NCI-H187 (cell line): ENCODE measurements at places on chromosomes 5 and 9.

- DNase-seq = no peak
These were observed 49.7 kb downstream of the SNX24 start for GRCh38 chr5:122895141-122895540.

DNA sequence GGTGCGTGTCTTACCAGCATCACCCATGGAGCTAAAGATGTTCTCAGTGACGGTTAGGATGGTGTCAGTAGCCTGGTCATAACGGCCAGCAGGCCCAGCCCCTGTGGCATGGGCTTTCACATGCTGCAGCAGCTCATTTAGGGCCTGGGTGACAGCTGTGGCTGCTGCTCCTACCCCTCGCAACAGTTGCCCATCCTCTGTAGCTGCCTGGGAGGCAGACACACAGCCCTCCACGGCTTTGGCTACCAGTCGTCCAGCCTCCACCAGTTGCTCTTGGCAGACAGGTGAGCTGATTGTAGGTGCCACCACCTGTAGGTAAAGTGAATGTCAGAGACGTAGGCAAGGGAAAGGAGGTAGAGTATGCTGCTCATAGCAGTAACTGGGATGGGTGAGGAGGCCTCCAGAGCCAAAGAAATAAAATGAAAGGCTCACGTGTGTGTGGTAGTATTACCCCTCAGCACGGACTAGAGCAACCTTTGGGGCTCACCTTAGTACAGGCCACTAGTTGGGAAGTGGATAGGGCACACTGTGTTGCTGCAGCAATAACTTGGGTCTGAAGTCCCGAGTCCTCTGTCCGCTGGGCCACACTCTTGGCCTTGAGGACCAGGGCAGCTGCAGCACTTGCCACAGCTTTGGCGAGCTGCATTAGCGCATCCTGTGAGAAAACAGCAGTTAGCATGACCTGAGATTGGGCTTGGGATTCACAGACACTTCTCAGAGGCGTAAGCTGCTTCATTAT lies 14.7 kb downstream of the TLN1 start:
- DNase-seq = no peak

DNA sequence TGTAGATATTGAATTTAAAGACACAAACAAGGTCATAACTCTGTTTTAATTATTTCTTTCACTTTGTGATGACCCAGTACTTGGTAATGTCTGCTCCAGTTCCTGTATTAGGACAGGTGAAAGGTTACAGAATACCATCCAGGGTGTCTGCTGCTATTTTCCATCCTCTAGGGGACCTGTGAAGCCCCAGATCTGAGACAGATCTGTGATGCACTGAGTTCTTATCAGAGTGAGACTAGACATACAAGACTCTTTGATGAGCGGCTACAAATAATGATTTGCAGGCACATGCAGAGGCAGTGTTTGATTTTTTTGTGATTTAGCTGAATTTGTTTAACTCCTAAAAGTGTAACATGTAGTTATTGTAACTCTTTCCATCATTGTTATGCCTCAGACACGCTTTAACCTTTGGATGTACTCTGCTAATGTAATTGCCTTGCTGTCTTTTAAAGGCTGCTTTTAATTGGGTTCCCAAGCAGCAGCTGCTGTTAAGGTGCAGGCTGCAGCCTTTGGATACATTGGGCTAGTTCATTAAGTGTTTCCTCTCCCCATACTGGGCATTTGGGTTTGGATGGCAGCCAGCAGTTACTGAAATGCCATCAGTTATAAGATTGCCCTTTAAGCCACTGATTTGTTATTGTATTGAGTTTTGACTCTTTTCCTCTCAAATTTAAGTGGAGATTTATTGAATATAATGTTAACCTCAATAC lies 63.3 kb downstream of the RASGRF2 start:
- no peak for DNase-seq

DNA sequence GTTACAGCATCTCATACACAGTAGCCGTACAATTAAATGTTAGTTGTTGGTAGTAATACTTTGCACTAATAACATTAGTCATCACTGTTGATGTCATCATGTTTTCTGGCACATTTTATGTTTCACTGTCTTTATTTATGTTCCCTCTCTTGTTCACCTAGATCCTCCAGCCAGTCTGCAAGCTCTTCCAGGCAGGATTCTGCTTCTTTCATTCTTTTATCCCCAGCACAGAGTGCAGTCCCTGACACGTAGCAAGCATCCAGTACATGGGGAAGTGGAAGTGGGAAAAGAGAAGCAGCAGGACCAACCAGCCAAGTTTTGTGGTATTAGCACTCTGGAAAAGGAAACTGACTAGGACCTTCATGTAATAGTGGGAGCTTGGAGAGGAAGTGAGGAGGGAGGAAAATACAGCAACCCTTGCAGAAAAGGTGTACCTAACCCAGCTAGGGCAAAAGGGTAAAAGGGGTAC lies 89.7 kb upstream of the SLC44A1 start:
- no peak for DNase-seq

DNA sequence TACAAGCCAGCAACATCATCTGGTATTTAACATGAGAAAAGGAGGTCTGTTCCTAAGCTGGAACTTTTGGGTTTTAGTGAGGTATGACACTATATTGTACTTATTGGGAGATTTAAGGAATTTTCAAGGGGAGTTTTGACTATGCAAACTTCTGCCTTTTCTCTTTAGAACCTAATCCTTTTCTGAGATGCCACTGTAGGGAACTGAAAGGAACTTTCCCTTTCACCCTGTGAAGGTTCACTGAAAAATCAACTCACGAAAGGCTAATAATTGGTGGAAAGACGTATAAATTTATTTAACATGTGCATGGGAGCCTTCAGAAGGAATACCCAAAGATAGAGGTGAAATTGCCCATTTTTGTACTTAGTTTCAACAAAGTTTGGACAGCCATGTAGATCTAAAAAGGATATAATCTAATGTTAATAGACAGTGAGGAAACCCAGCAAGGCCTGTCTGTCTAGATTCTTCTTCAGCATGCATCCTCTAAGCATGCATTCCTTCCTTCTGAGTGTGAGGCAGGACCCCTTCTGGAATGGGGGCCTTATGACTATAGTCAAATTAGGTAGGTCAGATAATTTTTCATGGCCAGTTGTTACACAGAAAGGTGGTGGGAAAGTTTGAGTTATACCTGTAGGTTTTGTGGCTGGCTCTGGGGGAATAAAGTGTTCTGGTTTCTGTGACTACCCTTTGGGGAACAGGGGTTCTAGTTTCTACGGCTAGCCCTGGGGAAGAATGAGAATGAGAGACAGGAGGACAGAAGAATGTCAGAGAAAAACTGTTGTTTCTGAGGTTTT lies 200.3 kb downstream of the C9orf152 start:
- DNase-seq = no peak

GRCh38 chr9:114025760-114026159 lies 52.3 kb downstream of the AMBP start:
- no peak for DNase-seq

DNA sequence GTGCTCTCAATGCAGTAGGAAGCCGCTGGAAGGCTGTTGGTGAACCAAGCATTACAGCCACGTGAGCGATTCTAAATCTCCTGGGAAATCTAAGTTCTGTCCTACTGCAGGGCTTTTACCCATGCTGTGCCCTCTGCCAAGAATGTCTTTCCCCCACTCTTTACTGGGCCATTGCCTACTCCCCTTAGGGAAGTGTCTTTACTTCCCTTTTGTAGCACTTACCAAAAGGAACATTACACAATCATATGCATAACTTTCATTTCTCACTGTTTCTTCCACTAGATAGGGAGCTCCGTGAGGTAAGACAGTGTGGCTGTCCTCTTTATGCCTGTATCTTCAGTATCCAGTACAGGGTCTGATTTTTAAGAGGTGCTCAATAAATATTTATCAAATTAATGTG lies 241.7 kb upstream of the NR4A3 start:
- no peak for DNase-seq

GRCh38 chr5:133266527-133266878 lies 214.7 kb downstream of the HSPA4 start:
- no peak for DNase-seq

DNA sequence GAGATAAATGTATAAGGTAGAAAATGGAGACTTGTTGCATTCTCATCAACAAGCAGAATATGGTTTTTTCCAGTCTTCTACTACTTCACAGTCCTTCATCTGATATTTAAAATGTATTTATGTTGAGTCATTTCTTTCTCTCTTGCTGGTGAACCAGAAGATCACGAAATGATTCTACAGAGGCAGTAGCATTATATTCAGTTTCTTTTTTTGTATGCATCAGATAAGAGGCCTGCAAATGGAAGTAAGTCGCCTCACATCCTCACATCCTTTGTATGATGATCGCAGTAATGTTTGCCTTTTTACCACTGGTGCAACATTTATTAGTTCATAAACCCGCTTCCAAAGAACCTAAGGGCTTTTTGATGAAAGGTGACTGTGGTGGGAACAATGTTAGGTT lies 22.1 kb upstream of the IL13 start:
- no peak for DNase-seq

DNA sequence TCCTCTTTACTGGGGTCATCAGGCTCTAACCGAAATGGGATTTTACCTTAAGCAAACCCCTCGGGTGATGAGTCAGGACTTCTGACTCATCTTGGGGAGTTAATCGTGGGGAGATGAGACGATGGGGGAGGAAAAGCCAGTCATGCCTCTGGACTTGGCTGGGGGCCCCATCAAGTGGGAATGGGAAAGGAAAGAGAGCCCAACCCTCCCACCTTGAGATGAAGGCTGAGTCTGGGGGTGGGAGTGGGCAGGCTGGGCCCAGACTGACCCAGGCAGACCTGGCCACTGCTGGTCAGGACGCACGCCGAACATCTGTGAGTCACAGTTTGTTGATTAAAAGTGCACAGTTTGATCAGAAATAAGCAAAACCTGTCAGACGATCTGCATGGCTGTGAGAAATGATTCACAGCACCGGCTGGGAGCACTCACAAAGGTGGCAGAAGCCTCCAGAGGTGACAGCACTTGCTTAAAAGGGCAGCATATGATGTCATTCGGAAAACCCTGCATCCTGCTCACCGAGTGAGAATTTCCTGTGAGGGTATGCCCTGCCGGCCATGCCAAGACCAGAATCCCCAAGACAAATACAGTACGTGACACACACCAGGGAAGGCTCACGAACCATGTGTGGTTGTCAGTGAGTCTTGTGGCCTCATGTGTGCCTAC lies 50.0 kb upstream of the SLC25A51 start:
- no peak for DNase-seq

DNA sequence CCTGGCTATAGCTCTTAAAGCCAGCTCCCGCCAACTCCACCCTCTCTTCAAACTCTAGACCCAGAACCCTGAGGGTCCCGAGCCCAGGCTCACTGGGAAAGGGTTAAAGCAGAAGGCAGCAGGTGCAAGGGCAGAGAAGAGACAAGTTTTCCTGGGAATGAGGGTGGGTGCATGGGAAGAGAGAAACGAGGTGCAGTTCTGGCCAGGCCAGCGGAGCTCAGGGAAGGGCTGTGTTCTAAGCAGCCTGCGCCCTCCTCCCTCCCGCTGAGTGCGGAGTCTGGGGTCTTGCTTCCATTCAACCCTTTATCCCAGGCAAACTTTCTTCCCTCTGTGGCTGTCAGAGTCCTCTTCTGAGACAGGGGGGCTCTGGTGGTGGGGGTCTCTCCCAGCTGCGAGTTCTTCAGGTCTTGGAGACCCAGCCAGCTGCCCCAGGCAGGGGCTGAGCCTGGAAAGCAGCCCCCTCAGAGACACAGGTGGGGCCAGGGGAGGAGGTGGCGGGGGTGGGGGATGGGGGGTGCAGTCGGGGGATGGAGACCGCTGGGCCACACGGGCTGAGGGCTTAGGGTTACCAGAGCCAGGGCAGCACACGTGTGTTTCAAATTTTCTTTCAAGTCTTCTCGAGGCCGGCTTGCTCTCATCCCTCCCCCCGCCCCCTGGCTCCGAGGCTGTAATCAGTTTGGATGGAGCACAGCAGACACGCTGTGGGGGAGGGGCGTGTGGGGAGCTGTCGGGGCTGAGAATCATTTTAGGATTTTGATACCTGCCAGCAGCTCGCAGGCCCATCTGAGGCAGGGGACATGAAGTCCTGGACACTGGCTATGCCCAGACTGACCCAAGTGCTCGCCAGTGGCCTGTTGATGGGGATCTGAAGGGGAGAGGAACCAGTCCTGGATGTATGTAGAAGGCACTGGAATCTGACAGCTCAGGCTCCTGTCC lies 169.6 kb upstream of the SMIM23 start:
- DNase-seq = no peak

DNA sequence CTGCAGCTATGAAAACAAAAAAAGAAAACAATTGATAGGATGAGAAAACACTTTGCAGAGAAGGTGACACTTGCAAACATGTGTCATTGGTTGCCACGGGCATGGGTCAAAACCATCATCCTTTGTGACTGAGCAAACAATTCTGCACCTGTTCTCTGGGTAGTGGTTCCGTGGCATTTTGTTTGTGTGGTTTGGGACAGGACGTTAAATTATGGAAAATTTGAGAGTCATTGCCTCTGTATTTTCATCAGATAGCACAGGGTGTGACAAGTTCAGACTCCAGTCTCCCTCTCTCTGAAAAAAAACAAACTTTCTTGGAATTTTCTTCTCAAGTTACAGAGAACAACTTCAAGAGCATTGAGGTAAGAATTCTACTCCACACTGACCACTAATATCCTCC lies 113.4 kb upstream of the HMHB1 start:
- DNase-seq = no peak

DNA sequence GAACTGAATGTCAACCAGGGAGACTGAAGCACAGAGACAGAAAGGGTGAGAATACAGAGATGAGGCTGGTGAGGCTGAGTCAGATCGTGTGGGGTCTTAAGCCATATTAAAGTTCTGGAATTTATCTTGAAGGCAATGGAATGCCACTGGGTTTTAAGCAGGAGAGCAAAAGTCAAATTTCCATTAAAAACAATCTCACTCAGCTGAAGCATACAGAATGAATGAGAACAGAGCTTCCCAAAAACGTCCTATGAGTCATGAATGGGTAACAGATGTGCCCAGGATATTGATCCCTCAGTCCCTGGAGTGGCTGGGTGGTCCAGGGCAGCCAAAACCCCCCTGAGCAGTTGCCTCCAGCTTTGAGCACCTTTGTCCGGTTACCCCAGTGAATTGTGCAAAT lies 44.9 kb downstream of the PFDN1 start:
- DNase-seq = no peak

GRCh38 chr5:158431369-158432029 lies 572.6 kb upstream of the CLINT1 start:
- DNase-seq = no peak

- no peak for DNase-seq
These were observed 93.2 kb upstream of the GAS1 start for GRCh38 chr9:87040410-87041009.

DNA sequence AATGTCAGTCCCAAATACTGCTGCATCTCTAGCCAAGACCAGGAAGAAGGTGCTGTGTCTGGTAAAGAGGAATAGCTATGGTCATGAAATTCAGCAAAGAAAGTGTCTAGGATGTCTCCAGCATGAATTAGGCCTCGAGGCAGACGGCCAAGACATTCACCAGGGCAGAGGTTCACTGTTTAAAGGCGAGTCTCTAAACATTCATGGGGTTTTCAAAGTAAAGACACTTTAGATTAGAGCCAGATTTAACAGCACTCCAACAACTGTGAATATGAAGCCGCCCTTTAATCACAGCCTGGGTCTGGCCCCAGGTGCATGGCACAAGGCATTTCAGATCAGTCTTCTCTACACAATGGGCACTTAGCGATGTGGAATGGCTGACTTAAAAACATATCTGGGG lies 95.0 kb downstream of the ANKH start:
- DNase-seq = no peak
